ENCODE measurements at places on chromosomes 3 and 15. TPM values are rescaled to one million over a fixed set of nuclear protein-coding genes. Genes with fewer than 3 reads are reported as not detected.

The ERICH6 gene
- total RNA-seq = 0.10 TPM

The SLC12A1 gene
- total RNA-seq = not detected

The TRIM71 gene
- total RNA-seq = not detected

The MYH15 gene
- 0.06 TPM for total RNA-seq

The CHRNA5 gene
- 29.3 TPM for total RNA-seq

The LRRC31 gene
- not detected for total RNA-seq

The CPNE9 gene
- 0.29 TPM for total RNA-seq

The GJD2 gene
- not detected for total RNA-seq

The CGNL1 gene
- total RNA-seq = 0.55 TPM

The ADAMTS9 gene
- 0.63 TPM for total RNA-seq

The IL20RB gene
- 0.99 TPM for total RNA-seq

The TMEM89 gene
- total RNA-seq = 0.10 TPM

The GOLGA8T gene
- total RNA-seq = 1.6 TPM

The TUSC7 gene
- total RNA-seq = not detected

The GPR27 gene
- total RNA-seq = 3.3 TPM

The ALDH1A2 gene
- 0.15 TPM for total RNA-seq

The CKMT1A gene
- total RNA-seq = 3.3 TPM

The HRH1 gene
- 6.9 TPM for total RNA-seq

Measured in A549 treated with AZD2906 at 1 μM for 4 hours (cell line).